ENCODE measurements at places on chromosomes 6 and 20.
A peak's percentile ranks its signal among the peaks of the same experiment; 100 is the strongest.

- no peak for DNase-seq
These were observed 46.1 kb downstream of the MYO6 start for GRCh38 chr6:75794954-75795739.

- no peak for DNase-seq
These were observed 101.7 kb upstream of the ADGRB3 start for GRCh38 chr6:68533339-68533795.

- DNase-seq: no peak
These were observed 231.0 kb downstream of the SOD2 start for GRCh38 chr6:159461998-159462397.

DNA sequence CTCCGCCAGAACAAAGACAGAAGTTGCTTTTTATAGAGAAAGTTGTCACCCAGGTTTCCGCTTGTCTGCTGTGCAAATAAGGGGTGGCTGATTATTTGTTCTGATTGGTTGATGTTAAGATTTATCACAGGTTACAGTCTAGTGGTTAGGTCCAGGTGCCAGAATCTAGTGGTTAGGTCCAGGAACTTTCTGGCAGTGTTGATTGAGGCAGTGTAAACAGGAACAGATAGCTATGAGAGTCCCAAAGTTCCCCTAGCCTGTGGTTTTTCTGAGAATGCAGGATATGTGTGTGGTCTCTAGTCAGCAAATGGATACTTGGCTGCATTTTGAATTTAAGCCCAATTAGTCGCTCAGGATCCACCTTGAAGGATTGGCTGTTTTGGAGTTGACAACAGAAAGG is 148.0 kb downstream of the TMEM200A start:
- no peak for DNase-seq

DNA sequence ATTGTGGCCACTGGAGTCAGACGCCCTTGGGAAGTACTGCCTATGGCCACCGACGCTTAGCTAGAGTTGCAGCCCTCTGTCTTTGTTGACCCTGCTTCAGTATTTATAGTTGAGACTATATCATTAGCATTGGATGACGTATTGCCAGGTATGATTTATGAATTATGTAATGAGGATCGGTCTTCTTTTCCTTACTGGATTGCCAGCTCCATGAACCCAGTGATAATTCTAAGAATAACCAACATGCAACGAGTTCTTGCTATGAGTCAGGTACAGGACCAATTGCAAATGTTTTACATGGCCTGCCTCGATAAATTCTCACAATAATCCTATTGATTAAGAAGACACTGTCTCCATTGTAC is 63.5 kb downstream of the CLIC5 start:
- no peak for DNase-seq

DNA sequence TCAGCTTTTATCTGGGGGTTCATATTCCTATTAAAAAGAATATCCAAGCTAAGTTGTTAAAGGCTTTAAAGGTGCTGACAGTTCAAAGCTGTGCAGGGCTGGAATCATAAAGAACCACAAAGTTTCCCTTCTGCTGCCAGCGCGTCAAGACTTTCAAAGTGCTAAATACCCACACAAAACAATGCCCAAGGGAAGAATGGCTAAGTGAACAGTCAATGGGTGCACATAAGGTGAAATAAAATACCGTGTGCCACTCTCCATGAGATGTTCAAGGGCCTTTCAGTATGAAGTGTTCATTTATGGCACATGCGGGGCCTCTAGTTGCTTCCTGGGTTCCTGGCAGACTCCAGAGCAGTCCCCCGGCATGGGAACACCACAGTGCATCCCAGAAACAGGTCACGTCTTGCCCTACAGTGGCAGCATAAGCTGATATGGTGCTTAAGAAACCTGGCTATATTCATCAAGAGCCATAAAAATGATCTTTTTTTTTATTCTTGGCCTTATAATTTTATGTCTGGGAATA is 14.1 kb downstream of the TXNDC5 start:
- no peak for DNase-seq

- no peak for DNase-seq
These were observed 59.2 kb upstream of the SNX9 start for GRCh38 chr6:157763904-157764177.

DNA sequence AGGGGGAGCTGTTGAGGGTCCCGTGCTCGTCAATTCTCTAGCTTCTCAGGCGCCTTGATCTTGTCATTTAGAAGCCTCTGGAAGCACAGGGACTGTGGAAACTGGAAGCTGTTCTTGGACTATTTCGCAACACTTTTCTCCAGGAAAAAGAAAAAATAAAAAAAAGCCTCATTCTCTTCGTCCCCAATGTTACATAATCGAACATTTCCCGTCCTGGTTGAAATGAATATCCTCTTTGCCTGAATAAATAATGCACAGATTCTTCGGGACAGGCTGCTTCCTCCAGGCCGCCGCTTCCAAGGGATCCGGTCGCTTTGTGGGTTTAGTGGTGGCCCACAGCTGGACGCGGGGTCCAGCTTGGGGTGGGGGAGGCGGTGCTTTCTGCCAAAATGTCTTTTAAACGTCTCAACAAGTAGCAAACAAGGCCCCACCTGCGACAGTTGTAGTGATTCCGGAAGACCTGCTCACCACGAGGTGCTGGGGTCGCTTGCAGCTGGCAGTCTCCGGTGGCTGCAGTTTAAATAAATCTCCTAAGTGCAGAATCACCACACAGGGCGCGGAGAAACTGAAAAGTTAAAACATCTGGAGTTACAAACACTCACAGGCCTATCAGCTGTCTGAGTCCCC is 125.9 kb upstream of the ESR1 start:
- DNase-seq: no peak

- no peak for DNase-seq
These were observed 131.8 kb downstream of the UNC5CL start for GRCh38 chr6:40907198-40907701.

DNA sequence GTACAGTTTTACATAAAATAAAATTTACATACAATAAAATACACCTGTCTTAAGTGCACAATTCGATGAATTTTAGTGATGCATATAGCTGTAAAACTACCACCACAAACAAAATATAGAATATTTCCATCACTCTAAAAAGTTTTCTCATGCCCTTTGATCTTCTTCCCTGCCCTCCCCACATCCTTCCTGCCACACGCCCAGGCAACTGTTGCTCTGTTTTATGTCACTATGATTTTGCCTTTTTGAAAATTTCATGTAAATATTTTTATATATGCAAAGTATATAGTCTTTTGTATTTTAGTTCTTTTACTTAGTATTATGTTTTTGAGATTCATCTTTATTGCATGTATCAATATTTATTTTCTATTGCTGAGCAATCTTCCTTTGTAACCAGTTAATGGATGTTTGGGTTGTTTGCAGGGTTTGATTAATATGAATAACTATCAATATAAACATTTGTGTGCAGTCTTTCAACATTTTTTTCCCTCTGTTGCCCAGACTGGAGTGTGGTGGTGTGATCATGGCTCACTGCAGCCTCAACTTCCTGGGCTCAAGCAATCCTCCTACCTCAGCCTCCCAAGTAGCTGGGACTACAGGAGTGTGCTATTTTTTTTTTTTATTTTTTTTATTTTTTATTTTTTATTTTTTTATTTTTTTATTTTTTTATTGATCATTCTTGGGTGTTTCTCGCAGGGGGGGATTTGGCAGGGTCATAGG is 23.8 kb upstream of the SAMHD1 start:
- no peak for DNase-seq

GRCh38 chr6:28980852-28981430 is 24.2 kb downstream of the ZNF311 start:
- DNase-seq: peak; percentile 40

GRCh38 chr6:80643881-80644280 is 537.4 kb downstream of the BCKDHB start:
- DNase-seq: no peak

DNA sequence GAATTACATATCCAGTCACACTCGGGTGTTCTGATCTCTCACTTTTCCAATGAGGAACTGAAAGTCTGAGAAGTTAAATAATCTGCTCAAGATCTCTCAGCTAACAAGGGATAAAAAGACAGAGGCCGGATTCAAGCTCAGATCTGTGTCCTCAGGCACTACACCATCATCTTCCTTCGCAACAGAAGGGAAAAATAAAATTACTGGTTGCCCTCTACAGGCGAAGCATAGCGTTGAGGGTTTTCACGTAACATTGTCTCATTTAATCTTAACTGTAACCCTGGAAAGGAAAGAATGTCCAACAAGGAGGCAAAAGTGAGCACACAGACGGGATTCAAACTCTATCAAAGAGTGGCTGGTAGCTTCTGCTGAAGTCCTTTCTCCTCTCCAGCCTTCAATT is 67.8 kb upstream of the ANKEF1 start:
- DNase-seq: no peak

- no peak for DNase-seq
These were observed 5.5 kb downstream of the SIRT5 start for GRCh38 chr6:13579911-13580310.

DNA sequence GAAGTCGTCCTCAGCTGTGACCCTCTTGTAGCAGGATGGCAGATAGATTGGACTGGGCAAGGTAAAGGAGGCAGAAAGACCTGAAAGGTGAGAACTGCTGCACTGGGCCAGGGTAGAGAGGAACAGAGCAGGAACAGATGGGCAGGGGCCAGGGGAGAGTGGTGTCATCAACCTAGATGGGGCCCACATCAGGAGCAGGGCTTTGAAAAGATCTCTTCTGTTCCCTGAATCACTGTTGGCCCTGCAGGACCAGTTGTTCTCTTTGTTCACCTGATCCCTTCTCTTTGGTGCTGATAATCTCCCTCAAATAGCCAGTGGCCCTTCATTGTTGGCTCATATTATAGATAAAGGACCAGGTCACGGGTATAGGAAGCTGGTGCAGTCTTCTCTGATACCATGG is 59.9 kb downstream of the DTD1 start:
- no peak for DNase-seq

- DNase-seq: no peak
These were observed 31.0 kb downstream of the ADAT2 start for GRCh38 chr6:143419526-143419925.

DNA sequence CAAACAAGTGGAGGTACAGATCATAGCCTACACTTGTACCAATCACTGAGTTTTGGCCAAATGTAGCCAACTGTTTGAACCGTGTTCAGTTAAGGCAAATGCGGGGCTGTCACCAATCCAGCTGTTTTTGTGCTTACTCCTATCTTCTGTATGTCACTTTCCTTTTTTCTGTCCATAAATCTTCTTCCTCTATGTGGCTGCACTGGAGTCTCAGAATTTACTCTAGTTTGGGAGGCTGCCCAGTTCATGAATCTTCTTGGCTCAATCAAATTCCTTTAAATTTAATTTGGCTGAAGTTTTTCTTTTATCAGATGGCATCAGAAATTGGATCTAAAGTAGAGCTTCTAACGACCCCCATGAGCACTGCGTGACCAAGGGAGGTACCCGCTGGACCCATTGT is 11.7 kb upstream of the STX7 start:
- no peak for DNase-seq

- no peak for DNase-seq
These were observed 147.1 kb upstream of the SMLR1 start for GRCh38 chr6:130680116-130680515.

DNA sequence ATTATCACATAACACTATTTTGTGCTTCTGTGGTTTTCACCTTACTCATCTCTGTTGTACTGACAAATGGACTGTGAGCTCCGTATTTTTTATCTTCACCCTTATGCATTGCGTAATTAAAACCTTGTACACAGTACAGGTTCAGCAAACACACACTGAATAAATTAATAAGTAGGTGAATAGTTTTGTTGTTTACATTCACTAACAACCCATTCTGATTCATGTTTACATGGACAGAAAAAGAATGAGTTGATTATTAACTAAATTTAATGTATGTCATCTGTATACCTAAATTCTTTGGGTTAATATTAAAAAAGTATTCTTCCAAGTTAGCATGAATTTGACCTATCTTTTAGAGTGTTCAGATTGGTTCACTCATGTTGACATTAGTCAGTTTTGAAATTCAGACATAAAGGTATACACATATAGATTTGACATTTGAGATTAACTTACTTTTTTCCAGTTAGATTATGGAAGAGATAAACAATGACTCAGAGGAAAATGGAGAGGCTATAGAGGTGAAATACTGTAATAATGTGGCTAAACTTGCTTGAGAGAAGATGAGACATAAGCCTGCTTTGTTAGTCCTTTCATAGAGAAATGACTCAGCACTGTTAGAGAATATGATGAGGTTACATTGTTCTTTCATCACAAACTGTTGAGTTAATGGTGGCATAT is 541.7 kb upstream of the FLRT3 start:
- DNase-seq: no peak

GRCh38 chr6:25202504-25202903 is 76.7 kb upstream of the CARMIL1 start:
- no peak for DNase-seq

DNA sequence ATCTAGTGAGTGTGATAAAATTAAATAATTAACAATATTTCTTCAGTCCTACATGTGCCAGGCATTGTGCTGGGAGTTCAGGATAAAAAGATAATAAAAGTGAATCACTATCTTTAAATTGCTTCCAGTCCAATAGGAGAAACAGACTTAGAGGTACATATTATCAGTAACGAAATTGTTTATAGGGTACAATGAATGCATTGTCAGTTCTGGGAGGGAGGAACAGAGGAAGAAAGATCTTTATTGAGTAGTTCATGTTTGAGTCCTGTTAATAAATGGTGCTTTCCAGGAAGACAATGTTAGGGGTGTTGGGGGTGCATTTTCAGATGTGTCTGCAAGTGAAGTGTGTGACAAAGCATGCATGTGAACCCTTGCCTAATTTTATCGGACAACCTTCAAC is 183.1 kb downstream of the OGFRL1 start:
- DNase-seq: no peak

GRCh38 chr6:153511896-153512496 is 380.9 kb upstream of the RGS17 start:
- no peak for DNase-seq

DNA sequence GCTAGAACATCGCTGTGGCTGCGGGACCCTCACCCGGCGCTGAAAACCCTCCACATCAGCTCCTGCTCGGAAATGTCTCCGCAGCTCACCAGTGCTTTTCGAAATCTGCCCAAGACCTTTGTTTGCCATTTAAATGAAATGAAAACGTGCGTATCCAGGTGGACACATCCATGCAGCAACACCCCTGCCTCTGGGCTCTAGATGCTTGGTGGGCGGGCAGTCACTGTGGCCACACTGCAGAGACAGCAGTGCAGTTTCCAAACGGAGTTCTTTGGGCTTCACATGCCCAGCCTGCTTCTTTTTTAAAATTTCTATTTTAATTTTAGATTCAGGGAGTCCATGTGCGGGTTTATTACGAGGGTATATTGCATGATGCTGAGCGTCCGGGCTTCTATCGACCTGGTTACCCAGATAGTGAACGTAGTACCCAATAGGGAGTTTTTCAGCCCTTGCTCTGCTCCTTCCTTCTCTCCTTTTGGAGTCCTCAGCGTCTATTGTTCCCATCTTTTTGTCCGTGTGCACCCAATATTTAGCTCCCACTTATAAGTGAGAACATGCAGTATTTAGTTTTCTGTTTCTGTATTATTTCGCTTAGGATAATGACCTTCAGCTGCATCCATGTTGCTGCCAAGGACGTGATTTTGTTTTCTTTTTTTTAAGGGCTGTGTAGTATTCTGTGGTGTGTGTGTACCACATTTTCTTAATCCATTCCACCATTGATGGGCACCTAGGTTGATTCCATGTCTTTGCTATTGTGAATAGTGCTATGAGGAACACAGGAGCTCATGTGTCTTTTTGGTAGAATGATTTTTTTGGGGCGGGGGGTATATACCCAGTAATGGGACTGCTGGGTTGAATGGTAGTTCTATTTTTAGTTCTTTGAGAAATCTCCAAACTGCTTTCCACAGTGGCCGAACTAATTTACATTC is 4.8 kb upstream of the TUBB2B start:
- DNase-seq: no peak

GRCh38 chr6:39256294-39256940 is 27.1 kb upstream of the KCNK5 start:
- no peak for DNase-seq

All from GM12892 (cell line).